ENCODE measurements at places on chromosomes 16 and 17.

GRCh38 chr16:11620243-11621003, 33.7 kb upstream of the LITAF start:
- DNase-seq = no peak

DNA sequence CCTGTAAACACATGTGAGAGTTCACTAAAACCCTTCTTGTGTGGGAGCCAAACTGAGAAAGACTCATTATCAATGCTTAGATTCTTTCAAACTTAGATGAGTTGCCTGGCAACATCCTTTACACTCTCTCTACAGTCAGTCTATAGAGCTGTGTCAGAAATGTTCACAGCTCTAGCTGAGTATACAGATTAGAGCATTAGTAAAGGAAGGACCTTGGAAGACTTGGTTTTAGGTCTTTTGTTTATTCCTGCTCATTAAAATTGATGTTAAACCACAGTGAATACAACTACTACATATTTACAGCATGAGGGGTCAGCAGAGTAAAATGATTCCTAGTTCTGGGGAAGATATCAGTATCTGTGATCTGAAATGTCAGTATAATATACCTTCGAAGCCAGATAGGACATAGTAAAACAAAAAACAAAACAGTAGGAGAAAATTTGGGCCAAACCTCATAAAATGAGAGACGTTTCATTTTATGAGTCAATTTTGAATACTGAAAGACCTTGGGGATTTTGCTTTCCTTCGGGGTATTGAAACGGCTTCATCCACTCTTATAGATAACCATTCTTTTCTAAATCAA, 186.0 kb downstream of the TANC2 start:
- DNase-seq = no peak

DNA sequence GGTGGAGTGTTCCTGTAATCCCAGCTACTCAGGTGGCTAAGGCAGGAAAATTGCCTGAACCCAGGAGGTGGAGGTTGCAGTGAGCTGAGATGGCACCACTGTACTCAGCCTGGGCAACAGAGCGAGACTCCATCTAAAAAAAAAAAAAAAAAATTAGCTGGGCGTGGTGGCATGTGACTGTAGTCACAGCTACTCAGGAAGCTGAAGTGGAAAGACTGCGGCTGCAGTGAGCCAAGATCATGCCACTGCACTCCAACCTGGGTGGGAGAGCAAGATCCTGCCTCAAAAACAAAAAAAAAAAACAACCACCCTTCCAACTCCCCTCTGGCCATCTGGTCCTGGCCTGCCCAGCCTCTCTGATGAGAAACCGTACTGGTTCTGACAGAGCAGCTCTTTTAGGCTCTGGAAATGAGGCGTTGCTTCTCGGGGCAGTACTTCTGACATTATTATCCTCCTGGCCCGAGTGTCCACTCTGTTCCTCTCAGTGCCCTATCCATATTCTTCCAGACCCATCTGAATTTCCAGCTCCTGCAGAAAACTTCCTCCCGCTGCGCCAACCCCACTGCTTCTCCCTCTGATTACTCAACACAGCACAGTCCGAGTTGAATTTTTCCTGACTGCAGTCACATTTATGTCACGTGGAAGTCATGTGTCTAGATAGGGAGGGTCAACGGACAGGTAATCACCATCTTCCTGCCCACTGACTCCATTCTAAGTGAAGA, 13.3 kb downstream of the GGA2 start:
- DNase-seq = no peak

- DNase-seq = peak; percentile 69
Observed at GRCh38 chr17:2814481-2815341, 18.5 kb downstream of the RAP1GAP2 start.

DNA sequence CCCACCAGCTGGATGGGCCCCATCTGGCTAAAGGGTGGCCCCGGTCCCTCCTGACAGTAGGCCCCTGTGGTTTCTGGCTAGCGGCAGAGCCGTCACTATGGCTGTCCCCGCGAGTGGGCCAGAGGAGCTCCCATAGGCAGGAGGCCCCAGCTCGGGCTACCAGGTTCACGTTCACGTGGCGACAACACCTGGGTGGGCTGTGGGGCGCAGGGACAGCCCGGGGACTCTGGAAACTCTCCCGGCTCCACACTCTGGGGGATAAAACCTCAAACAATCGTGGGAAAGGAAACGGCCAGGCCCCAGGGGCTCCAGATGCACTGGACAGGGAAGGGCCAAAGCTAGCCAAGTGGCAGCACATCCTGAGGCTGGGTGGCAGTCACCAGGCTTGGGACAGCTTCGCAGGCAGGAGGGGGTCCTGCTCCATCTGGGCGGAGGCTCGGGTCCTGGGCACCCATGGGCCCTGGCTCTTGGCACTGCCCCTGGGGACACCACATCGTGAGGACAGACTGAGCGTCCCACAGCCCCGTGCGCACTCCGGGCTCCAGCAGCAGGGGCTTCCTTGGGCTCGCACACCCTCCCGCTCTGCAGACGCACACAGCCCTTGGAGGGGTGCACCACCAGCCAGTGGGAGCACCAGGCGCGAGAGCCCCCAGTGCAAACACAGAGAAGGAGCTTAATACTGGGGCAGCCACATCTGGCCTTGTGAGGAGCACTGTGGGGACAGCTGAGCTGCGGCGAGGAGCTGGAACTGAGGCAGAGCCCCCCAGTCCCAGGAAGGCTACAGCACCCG, 4.4 kb downstream of the RNF166 start:
- no peak for DNase-seq

- DNase-seq = no peak
Observed at GRCh38 chr16:68894714-68895113, 51.4 kb downstream of the TANGO6 start.

DNA sequence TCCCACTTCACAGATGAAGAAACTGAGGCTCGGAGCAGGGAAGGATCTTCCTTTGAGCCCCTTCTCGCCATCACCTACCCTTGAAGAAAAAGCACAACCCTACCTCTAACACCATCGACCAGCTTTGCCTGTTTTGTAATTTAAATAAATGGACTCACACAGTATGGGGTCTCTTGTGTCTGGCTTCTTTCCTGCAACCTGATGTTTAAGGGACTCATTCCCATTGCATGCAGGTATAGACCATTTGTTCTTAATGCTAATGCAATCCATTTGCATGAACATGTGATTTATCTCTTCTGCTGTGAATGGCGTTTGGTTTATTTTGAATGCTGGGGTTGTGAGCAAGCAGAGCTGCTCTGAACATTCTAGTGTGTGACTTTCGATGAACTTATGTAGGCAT, 150.8 kb upstream of the FOXF1 start:
- DNase-seq = no peak

DNA sequence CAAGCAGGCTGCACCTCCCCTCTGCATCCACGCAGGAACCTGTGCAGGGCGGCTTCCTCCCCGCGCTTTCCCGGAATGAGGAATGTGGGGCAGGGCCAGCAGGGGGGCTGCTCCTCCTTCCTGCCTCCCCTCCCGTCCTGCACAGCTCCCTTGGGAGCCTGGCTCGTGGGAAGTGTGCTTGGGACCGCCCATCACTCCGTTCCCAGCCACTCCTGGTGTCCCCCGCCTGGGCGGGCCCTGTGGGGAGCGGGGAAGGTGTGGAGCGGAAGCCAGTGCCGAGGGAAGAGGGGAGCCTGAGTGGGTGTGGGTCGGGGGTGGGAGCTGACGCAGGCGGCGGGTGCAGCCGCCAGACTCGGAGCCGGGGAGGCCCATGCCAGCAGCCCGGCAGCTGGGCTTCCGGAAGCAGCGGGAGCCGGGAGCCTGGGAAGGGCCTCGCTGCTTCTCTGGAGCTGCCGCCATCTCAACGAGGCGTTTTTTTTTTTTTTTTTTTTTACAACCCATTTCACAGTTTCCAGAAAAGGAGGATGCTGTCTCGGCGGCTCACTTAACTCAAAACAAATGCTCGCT, 24.1 kb downstream of the BAHCC1 start:
- no peak for DNase-seq

DNA sequence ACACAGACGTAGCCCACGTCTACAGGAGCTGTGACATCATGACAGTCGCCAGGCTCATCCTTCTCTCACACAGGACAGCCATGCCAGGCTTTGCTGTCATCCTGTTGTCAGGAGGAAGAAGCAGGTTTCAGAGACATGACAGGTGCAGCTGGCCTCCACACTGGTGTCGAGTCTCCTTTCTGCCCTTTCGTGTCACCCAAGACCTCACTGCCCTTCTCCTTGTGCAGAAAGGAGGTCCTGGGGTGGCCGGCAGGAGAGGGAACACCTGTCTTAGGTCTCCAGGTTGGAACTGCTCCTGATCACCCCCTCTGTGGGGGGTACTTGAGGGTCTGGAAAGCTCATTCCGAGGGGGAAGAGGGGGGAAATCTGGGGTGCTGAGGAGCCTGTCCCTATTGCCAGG, 41.6 kb upstream of the IRF8 start:
- no peak for DNase-seq

GRCh38 chr17:40017422-40018080, 2.3 kb downstream of the CSF3 start:
- no peak for DNase-seq

- no peak for DNase-seq
Observed at GRCh38 chr16:17343728-17344127, 127.0 kb downstream of the XYLT1 start.

DNA sequence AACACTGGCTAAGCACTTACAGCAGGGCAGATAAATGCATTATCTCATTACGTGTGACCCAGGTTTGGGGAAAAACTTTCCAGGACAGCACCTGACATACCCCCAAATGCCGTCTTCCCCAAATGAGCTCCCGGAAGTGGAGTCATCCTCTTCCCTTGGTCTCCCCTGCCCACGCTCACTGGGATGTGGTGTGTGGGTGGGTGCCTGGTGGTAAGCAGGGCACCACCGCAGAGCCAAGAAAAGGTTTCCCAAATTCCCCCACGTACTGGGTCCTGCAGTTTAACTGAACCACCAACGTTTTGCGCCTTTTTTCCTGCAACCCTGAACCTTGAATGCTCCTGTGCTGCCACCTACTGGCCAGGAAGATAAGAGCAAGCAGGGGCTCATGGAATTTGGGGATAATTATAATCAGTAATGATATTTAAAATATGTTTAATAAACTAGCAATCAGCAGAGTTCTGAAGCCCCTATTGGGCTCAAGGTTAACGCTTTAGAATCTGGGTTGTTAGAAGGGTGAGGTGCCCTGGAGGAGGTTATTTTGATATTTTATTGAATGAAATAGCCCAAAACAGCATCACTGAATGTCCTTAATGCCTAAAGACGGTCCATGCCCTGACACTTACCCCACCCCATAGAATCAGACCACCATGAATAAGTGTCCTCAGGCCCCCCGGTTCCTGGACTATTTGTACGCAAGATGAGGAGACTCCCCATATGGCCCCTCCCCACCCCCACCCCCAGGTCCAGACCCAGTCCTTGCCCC, 8.0 kb downstream of the SPPL2C start:
- DNase-seq = peak; percentile 30

DNA sequence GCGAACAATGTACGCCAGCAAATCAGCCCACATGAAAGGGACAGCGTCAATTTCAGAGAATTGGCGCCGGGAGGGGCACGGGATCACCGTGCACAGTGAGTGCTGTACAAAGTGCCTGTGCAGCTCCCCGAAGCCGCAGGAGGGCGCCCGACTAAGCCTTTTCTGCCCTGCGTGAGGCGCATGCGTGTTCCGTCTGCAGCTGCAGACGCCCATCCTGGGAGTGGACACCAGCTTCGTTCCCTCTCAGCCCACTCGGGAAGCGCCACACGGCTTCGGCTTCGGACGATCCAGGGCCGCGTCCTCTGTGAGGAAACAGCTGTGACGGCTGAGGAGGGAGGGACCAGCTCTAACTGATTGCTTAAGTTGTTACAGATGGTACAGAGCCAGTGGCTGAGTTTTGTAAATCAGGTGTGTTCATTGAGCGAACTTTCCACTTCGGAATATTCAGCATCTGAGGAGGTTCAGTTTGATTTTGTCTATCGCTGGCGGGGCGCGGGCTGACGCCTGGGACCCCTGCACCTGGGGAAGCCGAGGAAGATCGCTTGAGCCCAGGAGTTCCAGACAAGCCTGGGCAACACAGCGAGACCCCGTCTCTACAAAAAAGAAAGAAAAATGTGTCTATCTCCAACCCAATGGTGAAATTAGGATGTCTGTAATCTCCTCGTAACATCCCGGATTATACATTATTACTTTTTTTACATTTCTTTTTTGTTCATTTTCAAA, 15.4 kb upstream of the ZNF287 start:
- DNase-seq = peak; percentile 93

- DNase-seq = no peak
Observed at GRCh38 chr16:53433509-53433908, 762 bp upstream of the RBL2 start.

DNA sequence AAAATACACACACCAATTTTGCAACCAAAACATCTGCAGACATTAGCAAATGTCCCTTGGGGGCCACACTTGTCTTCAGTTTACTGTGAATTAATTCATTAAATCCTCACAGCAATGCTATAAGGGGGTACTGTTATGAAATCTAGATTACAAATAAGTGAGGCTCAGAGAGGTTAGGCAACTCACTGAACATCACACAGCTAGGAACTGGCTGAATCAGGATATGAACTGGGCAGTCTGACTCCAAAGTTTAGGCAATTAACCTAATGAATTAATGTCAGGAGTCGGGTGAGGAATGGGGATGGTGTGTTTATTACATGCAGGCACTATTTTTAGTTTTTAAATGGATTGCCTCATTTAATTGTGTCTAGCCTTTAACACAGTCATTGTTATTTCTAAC, 305.7 kb upstream of the XYLT1 start:
- no peak for DNase-seq

GRCh38 chr17:75181608-75182318, 996 bp downstream of the SUMO2 start:
- no peak for DNase-seq

- no peak for DNase-seq
Observed at GRCh38 chr16:66261826-66262225, 104.7 kb upstream of the CDH5 start.

- DNase-seq = no peak
Observed at GRCh38 chr17:34246446-34246845, 8.6 kb upstream of the CCL2 start.

DNA sequence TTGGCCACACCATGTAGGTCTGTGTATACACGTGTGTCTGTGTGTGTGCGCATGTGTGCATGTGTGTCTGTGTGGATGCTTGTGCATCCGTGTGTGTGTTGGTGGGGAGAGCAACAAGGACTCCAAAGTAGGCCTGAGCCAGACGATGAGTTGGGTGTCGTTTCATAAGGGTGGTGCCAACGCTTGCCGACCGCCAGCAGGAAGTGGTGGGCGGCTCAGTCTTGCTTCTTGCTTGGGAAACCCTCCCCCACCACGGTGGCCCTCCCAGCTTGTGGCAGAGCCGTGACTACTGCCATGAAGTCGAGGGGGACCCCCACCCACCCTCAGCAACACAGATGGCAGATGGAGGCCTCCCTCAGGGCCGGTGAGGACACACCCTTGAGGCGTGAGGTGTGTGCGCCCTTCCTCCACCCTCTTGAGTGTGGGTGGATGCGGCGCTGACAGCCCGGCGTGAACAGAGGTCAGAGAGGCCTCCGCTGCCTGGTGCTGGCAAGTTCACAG, 17.5 kb downstream of the SBK1 start:
- peak; percentile 71 for DNase-seq

- DNase-seq = no peak
Observed at GRCh38 chr17:80029258-80029974, 6.3 kb downstream of the TBC1D16 start.
